Amniotic epithelial cell (primary cell): ENCODE measurements at places on chromosomes 7 and 10.

DNA sequence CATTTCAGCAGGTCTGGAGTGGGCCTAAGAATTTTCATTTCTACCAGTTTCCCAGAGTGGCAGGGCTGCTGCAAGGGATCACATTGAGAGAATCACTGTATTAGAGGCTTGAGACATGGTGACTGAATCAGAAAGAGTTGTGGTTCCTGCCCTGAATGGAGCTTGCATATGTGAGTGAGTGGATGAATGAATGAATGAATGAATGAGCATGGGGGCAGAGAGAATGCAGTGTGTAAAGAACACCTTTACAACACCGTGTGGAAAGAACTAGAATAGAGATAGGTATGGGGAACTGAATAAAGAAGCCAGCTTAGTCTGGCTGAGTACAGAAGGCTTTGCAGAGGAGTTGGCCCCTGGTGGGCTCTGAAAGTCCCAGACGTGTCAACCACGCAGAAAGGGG, 142.8 kb upstream of the AGK start:
- DNase-seq = no peak

DNA sequence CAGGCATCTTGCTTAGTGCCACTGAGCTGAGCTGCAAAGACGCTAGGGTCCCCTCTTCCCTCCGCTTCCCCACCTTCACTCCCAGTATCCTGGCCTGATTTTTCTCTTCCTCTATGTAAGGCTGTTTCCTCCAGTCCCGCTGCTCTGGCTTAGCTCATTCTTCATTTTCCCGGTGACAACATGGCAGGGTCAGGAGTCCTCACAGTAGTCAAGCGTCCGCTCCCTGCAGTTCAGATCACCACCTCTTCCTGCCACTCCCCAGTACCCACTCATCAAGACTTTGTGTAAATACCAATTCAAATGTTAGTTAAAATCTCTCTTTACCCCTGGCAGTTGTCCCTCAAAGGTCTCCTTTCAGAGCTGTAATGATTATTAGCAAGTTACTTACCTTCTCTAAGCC, 650.4 kb upstream of the CELF2 start:
- no peak for DNase-seq

DNA sequence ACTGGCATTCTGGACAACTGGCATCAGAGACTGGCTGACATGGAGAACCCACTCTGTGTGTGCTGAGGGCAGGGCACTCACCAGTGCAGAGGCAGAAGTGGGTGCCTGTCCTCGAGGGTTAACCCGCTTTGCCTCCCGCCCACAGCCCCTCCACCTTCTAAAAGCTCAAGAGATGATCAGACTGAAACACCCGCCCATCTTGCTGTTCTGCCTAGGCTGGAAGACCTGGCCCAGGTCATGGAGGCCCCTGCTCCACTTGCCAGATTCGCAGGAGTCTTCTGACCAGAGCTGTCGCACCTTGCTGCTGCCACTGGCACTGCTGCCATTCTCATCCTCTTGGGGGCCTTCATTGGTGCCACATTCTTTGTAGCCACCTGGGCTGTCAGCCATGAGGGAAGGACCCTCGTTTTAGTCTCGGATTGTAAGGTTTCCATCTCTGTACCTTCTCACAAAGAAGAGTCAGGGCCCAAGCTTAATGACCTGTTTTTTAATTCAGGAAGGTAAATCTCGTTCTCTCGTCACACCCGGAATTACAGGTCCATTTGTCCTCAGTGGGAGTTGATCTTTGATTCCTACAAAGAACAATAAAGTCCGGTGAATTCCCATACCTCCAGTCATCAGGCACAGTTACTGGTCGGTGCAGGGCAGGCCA, 1.9 kb downstream of the CYREN start:
- DNase-seq = no peak

DNA sequence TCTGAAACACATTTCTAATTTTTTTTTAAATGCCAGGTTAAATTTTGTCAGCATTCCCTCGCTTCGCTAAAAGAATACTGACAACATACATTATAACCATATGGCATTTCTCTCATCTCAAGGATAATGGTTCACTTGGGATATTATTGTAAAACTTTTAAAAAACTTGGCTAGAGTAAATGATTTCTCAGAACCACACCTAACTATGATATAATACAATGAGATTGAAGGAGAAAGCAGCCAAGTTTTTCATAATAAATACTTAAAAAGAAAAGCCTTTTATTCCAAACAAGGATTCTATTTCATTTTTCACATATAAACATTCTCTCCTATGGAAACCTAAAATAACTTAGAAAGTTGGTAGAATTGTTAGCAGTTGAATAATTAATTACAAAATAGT, 413.9 kb downstream of the HGF start:
- DNase-seq = no peak

DNA sequence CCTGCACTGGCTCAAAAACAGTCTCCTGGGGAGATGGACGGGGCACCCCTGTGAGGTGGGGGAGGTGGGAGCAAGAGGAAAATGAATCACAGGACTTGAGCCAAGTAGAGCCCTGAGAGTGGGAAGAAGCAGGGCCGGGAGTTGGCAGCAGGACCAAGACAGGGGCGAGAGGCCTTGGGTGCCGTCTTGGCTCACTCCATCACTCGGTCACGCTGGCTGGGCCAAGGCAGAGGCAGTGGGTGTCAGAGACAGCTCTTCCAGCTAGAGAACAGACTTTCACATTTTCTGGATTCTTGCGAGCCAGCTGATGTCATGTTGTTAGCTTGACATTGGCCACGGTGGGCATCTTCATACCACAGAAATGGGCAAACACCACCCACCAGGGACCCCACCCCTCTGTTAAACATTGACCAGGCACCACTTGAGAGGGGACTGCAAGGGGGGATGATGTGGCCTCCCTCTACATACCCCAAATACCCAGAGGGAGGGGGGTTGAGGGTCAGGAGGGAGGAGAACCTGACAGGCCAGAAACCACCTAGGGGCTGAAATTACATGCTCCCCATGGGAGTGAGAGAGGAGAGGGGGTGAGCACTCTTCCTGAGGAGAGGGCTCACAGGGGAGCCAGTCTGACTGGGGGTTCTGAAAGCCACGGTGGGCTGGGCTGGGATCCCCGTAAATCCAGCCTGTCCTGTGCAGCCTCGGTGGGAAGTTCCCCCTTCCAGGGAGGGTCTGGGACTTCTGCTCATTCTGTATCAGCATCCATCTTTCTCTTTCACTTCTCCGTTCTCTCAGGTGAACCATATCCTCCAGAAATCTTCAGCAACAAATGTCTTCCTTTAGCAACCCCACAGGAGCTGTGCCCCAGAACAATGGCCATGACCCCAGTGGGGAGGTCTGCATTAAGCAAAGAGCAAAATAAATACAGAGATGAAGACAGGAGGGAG, 19.6 kb downstream of the CAMK2B start:
- no peak for DNase-seq

DNA sequence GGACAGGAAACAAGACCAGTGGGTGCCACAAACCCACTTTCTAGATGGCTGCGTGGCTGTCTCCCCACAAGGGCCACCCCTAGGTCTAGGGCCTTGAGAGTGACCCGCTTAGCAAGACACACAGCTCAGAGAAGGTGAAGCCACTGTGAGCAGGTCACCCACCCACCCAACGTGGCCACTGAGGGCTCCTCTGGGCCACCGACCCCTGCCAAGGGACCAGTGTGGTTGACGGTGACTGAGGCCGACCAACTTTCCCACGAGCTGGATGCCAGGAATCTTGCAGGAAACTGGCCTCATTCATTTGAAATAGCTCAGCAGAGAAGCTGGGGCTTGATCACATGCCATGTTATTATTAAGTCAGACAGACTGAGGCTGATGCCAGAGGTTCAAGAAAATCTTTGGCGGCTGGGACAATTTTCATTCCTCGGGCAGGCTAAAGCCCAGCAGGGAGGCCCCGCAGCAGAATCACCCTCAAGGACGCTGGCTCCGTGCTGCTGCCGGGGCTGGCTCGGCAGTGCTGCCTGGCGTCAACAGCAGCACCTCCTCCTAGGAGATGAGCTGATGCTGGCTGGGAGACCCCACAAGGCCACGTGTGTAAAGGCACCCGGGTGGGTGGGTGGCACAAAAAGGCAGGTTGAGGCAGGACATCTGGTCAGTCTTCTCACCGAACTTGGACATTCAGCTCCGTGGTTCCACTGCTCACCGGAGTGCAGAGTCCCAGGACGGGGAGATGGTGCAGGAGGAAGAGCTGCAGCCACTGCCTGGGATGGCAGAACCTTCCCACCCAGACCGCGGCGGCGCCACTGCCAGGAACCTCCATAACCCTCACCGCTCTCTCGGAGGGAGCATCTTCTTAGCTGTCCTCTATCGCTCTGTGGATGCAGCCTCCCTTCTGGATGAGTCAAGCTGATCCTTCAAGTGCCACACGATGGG, 57.8 kb downstream of the ZRANB1 start:
- peak; percentile 15 for DNase-seq

GRCh38 chr7:79182283-79182682, 271.2 kb downstream of the MAGI2 start:
- DNase-seq = peak; percentile 96

DNA sequence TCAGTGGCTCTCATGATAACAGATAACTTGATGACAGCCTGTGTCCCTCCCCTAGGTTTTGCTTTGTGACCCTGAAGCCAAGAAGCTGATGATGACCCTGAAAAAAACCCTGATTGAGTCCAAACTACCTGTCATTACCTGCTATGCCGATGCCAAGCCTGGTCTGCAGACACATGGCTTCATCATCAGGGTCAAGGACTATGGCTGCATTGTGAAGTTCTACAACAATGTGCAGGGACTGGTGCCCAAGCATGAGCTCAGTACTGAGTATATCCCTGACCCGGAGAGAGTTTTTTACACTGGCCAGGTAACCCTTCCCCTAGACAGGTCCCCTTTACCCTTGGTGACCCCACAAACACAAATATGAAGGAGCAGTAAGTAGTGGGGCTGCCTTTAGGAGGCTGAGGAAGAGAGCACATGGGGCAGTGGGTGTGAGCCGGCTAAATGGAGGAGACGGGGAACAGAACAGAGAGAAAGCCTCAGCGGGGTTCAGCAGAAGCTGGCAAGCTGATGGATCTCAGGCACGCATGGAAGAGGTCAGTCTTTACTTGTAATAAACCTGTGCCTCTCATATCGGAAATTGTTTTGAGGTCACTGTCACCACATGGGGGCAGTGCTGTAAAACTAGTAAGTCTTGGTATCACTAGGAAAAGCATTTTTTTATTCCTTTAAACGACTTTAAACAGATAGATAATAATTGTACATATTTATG, 20.2 kb downstream of the PDCD11 start:
- DNase-seq = peak; percentile 62

GRCh38 chr7:17844514-17845196, 95.6 kb downstream of the SNX13 start:
- DNase-seq = peak; percentile 65

GRCh38 chr10:126075009-126075408, 178.6 kb downstream of the FANK1 start:
- DNase-seq = no peak

GRCh38 chr10:63197344-63198092, 64.4 kb downstream of the NRBF2 start:
- DNase-seq = peak; percentile 63

DNA sequence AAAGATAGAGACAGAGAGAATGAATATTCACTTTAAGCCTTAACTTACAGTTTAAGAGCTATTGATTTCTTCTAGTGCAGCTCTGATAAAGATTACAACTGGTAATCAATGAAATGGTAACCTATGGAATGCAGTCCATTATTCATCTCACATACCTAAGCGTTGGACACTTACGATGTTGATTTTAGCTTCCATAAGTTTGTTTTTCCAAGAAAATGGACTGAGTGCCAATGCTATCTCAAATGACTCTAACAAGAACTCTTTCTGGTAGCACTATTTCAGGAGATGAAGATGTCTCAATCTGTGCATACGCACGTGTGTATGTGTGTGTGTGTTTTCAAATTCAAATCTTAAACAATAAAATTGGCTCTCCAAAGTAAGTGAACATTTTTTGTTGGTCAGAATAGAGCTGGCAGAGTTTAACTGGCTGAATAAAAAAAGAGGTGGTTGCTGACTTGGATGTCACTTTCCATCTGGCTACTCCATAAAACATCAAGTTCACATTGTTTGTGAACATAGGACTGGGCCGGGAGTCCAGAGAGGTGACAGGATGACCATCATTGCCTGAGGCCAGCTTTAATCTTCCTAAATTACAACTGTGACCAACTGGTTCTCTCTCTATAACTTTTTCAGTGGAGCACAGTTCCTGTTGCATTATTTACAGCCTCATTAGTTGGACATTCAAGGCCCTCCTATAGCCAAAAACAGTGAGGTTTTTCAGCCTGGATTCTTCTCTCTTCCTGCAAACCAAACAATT, 106.9 kb upstream of the CSTF2T start:
- no peak for DNase-seq

DNA sequence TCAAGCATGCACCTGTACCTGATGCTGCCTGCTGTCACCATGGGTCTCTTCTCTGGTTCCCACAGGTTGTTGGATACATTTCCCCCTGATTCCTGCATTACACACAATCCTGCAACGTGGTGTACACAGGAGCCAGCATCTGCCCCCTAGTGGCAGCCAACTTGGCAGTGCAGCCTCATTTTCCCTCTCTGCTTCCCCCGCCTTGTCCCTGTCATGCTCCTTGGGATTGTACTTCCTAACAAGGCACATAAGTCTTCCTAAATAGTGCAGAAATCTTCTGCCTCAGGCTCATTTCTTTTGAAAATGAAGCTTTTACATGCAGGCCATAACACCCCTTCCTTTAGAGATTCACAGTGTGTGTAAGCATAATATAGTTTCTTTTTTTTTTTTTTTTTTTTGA, 387.5 kb downstream of the CCSER2 start:
- no peak for DNase-seq

DNA sequence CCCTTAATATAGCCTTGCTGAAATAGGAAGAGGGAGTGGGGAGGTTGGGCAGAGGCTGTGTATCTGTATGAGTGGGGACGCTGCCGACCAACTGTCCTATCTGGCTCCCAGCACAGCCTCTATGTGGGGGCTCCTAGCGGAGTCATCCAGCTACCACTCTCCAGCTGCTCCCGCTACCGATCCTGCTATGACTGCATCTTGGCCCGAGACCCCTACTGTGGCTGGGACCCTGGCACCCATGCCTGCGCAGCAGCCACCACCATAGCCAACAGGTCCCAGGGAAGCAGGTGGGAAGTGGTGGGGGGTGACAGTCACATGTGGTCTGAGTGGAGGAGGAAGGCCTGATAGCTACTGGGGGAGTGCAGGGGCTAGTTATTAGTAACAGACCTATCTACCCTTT, 6.6 kb downstream of the MRPL43 start:
- DNase-seq = no peak

DNA sequence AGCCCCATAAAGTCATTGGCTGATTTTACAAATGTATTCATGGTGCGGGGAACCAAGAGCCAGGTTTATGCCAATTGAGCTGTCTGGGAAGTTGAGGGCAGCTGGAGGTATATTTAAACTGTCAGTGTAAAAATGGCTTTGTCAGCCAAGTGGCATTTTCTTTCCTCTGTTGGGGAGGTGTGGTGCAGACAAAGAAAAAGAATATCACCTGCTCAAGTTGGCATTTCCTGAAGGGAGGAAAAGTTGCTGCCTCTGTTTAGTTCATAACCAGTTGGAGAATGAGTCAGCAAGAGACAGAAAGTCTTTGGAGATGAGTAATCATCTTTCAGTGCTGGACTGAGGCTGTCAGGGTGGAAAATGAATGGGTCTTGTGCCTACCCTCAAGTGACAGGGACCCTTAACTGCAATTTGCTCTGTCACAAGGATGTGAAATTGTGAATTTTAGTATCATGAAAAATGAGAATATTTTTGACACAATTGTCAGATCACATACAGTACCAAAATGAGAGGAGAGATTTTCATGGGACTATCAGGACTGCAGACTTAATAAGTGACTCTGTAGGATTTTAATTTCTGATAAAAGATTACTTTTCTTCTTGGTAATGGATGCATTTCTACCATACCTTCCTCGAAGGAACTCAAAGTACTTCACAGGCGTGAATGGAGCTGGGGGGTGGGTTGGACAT, 137.3 kb downstream of the ANLN start:
- peak; percentile 69 for DNase-seq
